ENCODE measurements at places on chromosomes 6 and 20.

- peak; percentile 93 for DNase-seq
These were observed 220.2 kb downstream of the FUT9 start for GRCh38 chr6:96235927-96236326.

DNA sequence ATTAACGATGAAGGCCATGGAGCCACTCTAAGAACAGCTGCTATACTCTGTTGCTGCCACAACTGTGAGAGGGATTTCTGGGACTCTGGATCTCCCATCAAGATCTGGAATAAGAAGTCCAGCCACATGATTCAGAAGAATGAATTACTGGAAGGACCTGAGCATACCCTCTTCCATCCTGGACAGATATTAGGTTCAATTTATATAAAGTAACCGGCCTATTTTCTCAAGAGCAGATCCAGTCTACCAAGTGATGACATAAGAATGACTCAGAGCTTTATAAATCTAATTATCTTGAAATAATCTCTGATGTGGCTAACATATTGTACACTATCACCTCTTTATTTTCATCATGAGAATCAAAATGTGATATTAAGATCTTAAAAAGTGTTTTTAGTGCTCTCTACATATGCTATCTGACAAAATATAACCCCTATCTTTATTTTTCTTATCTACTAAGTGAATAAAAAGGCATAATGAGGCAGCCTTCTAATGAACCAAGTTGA lies 45.1 kb downstream of the COL9A1 start:
- DNase-seq = no peak

DNA sequence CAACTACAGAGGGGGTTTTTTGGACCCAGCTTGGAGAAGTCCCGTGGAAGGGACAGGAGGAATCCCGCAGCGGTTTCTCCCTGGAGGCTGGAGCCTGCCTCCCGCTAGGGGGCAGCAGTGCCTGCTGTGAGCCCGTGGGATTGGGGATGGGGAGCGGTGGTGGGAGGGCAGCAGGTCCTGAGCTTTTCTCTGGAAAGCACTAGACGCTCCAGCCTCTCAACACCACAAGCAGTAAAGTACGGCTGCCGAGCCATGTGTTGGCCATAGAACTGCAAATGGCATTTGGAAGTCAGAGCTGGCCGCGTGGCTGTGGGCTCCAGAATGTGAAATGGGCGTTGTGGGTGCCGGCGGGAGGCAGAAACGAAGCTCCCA lies 47.8 kb downstream of the GMPR start:
- DNase-seq = peak; percentile 80

GRCh38 chr6:163094881-163095280 lies 319.6 kb upstream of the QKI start:
- no peak for DNase-seq

- DNase-seq = no peak
These were observed 121.0 kb downstream of the UST start for GRCh38 chr6:148867862-148868261.

DNA sequence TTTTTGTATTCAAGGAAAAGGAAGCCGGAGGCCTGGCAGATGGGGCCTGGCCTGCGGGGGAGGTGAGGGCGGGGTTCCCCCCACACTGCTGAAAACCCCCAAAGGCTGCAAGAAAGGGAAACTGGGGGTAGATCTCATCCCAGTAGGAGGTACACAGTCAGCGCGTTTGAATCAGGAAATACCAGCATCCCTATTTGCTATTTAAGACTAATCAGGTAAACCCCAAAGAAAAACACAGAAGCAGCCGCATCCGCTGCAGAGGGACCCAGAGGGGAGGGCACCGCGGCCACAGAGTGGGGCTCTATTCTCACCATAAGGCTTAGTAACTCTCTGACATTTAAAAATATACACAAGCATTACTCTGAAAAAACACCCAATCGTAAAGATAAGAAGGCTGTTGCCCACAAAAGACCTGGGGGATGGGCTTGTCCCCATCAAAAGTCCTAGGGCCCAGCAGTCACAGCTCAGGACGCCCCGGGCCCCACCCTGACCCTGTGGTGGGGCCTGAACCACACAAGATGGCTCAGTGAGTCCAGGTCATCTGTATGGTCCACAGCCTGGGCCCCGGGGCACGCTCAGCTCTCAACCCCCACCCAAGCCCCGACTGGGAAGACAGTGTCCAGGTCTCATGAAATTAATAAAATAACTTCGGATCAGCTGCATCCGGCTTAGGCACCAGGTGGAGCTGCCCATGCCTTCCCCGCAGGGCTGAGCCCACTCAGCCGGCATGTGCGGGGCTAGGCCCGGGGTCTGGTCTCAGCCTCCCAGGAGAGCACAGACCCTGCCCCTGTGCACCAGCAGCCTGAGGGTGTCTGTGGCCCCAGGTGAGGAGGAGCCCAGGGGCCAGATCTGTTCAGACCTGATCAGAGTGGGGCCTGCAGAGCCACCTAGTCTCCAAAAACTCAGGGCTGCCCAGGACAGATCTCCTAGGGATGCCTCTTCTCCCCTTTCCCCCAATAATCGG lies 31.0 kb downstream of the KCNQ2 start:
- DNase-seq = no peak

GRCh38 chr20:45971425-45971674 lies 653 bp downstream of the ZNF335 start:
- DNase-seq = no peak

DNA sequence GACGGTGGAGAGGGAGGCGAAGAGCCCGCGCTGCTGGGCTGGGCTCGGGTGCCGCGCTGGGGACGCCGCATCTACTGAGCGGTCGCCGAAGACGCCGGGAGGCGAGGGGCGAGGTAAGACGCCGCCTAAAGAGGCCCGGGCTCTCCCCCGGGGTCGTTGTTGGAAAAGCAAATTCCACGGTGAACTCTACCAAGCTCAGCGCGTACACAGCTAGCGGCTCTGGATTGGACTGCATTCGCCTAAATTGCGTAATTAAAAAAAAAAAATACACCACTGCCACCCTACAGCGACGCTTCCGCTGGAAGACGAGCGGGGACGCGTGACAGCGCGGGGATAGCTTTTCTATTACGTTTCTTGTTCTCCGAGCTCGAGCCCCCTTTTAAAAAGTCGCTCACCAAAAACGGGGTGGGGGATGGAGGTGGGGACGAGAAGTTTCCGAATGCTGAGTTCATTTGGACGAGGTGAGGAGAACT lies 92.0 kb upstream of the PRDM1 start:
- peak; percentile 50 for DNase-seq

DNA sequence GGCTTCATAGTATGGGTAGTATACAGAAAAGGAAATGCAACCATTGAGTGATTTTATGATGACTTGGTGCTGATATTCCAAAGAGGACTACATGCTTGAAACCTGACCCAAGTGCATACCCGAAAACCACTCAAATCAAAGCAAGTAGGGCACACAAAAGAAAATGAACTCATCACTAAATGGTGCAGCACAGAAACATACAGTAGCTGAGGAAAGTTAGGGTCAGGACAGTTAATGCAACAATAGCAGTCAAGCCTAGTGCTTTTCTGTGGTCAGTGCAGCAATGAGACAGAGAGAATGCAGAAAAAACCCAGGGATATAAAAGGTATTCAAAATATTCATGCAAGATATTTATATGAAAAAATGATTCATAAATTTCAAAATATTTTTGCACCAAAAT lies 711.1 kb downstream of the EPHA7 start:
- no peak for DNase-seq

DNA sequence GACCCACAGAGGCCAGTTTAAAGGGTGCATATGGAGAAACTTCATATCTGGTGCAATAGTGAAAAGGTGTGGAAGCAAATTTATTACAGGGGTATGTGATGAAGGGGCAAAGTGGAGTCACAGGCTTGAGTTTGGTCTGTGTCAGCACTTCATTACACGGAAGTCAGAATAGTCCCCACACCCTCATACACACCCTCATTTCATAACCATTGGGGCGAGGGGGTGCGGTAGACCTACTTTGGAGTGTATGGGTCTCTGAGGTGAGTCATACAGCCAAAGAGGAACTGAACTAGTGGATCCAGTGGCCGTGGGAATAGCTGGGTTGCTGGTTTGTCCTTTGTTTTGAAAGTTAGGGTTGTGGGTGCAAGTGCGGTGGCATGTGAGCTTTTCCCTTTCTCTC lies 3.3 kb downstream of the TM9SF4 start:
- no peak for DNase-seq

GRCh38 chr6:48067148-48067712 lies 43.8 kb downstream of the PTCHD4 start:
- no peak for DNase-seq

DNA sequence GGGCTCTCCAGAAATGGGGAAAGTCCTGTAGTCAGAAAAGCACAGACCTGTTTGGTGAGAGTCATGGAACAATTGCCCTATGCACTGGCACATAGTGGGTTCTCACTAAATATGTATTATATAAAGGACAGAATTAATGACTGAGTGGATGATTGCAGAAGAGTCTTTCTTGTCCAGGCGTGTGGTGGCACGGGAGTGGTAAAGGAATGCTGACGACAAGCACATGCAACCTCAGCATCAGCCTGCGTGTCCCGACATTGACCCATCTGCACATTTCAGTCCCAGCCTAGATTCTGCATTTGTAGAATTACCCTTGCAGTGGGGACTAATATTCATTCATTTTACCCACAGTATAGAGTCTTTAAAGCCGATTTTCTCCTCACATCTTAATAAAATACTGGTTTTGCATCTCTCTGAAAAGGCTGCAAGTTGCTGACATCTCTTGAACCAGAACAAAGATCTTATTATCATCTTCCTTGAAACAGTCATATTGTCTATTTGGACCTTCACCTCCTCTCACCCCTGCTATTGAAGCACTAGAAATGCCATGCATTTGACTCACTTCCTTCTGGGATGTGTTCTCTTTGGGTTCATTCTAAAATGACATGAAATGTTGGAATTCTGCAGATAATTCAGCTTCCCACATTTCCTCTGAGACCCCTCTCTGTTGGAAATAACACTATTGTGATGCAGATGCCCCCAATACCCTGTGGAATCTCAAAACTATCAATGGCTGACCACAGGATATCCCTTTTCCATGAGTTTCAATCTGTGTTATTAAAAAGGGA lies 883.6 kb upstream of the FLRT3 start:
- peak; percentile 28 for DNase-seq

DNA sequence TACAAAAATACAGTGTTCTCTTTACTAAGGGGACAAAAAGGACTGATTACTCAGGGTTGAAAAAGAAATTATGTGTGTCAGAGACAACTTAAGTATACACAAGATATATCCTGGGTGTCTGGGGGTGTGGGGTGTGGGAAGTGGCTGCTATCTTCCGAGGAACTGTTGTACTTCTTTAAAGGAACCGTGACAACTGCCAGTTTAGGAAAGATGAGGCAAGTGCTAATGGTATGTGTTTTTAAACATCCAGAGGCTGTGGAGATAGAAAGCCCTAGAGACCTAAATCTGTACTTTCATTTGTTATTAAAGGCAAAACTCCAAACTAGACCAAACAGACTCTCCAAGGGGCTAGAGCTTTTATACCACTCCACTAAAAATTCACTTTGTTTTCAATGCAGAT lies 95.6 kb downstream of the SNAP25 start:
- peak; percentile 47 for DNase-seq

- no peak for DNase-seq
These were observed 267.5 kb downstream of the OGFRL1 start for GRCh38 chr6:71556141-71556540.

DNA sequence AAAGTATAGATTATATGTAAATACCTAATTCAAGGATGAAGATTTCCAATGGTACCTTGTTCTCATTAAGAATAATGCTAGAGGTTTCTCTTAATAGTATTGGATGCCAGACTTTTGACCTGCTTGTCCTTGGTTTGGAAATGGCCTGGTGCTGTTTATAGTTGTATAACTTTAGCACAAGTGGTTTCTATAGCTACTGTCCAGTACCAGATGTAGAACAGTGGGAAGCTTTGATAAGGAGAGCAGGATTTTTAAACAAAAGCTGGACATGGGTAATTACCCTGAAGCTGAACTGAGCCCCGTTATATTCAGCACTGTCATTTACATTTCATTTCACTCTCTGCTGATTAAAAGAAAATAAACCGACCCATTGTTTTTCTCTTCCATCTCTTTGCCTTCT lies 43.7 kb downstream of the TRMT11 start:
- DNase-seq = no peak

DNA sequence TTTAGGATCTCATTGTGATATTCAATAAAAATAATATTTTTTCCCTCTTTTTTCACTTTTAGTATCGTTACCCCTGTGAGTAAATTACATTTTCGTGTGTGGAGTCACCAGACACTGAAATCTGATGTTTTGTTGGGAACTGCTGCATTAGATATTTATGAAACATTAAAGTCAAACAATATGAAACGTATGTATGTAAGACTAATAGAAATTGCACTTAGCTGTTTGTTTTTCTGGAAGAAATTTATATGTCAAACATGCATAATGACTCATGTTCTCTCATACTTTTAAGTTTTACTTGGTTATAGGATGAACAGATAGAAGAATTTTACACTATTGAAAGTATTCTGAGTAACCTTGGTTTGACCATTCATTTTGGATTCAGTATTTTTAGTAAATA lies 49.4 kb downstream of the ITCH start:
- no peak for DNase-seq

GRCh38 chr6:15073344-15073789 lies 172.5 kb upstream of the JARID2 start:
- DNase-seq = peak; percentile 64

GRCh38 chr6:73556836-73557235 lies 36.0 kb upstream of the EEF1A1 start:
- no peak for DNase-seq
